Activated CD4-positive, alpha-beta T cell treated with anti-CD3 and anti-CD28 coated beads, Interleukin-2, amount 50 U/mL, for 16 hours (primary cell): ENCODE measurements at places on chromosomes 4 and X.

- DNase-seq: no peak
These were observed 249.9 kb upstream of the MAB21L2 start for GRCh38 chr4:150332086-150332485.

DNA sequence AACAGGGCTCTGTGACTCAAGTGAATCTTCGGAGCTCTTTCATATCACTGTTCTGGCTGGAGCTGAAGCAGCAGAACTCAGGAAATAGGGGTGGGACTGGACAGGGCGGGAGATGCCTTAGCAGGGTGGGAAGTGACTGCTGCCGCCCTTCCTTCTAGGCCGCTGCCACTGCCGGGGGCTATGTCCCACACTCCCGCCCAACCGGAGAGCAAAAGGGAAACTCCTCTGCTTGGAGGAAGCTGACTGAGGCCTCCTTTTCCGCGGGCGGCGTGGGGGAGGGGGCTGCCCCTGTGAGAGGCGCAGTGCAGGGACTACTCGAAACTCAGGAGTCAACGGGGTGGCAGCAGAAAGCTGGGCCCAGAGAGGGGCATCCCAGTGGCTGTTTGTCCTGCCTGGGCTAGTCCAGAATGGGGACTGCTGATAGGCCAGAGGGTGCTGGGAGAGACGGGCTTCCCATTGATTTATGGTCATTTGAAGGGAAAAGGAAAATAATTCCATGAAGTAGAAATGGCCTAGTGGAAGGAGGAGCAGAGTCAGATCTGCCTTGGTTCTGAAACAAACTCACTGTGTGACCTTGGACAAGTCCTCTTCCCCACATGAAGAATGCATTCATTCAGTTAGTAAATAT, 36.9 kb downstream of the STARD8 start:
- no peak for DNase-seq

GRCh38 chrX:119492463-119492862, 24.2 kb downstream of the SLC25A5 start:
- DNase-seq: no peak

DNA sequence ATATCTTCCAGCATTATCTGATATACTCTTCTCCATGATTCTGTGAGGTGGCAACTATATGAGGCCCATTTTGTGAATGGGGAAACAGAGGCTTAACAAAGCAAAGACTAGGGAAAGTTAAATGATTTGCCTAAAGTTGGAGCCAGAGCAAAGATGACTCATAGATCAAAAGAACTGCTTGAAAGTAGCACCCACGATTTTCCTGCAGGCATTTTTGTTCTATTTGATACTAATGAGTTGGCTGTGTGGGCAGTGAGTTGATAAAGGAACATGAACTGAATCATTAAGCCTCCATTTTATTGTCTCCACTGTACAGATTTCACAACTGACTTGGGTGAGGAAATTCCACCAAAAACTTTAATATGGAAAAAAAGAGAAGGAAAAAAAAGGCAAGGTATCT, 138.9 kb upstream of the IGFBP7 start:
- DNase-seq: no peak

- DNase-seq: no peak
These were observed 16.1 kb downstream of the TMEM175 start for GRCh38 chr4:948101-948935.

- no peak for DNase-seq
These were observed 138.9 kb downstream of the SMIM20 start for GRCh38 chr4:26052663-26053541.

GRCh38 chrX:41067721-41068120, 17.5 kb upstream of the USP9X start:
- no peak for DNase-seq

GRCh38 chr4:73732759-73733431, 7.5 kb upstream of the CXCL8 start:
- DNase-seq: no peak

DNA sequence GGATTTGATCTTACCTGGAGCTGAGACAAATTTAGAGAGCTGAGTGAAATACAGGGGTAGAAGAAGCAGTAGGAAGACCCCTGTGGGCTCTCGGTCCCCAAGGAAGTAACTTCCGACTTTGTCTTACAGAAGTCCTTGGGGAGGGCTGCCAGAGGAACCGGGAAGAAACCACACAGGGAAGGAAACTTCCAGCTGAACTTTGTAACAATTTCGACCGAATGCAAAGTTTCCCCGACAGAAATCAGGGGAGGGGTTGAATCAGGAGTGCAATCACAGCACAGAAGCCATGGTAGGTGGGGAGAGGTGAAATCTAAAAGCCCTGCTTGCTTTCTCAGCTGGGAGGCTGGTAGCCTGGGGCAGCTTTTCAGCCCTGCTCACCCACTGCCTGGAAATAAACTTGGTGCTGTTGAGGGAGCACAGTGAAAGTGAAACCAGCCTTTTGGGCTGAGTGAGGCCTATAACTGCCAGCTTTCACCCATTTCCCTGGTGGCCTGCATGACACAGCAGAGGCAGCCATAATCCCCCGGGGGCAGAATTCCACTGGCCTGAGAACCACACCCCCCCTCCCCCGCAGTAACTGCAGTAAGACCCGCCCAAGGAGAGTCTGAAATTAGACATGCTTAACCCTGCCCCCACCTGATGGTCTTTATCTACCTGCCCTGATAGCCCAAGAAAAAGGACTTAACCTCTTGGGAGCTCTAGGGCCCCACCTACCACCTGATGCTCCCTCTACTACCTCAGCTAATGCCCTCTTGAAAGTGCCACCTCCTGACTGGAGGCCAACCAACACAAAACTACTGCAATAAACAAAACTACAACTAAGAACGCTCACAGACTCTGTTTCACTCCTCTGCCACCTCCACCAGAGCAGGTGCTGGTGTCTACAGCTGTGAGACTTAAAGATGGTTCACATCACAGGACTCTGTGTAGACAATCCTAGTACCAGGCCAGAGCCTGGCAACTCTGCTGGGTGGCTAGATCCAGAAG, 248.2 kb downstream of the PARM1 start:
- peak; percentile 16 for DNase-seq

GRCh38 chr4:86918539-86919072, 16.2 kb upstream of the AFF1 start:
- no peak for DNase-seq

- no peak for DNase-seq
These were observed 29.4 kb downstream of the CTBP1 start for GRCh38 chr4:1219566-1219950.

DNA sequence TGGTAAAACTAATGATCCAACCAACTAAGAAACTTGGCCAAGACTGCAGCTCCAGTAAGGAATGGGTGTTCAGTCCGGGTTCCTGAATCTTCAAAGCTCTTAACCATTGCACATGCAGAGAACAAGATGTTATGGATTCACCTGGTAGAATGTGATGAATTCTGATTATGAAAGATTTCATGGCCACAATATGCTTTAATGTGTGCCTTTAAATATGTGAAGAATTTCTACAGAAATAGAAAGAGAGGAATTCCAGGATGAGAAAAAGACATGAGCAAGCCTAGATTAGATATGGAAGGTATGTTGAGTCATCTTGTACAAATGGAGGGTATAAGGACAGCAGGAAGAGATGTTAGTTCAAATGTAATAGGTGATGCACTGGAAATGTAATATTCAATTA, 472.2 kb upstream of the TENM3 start:
- no peak for DNase-seq

DNA sequence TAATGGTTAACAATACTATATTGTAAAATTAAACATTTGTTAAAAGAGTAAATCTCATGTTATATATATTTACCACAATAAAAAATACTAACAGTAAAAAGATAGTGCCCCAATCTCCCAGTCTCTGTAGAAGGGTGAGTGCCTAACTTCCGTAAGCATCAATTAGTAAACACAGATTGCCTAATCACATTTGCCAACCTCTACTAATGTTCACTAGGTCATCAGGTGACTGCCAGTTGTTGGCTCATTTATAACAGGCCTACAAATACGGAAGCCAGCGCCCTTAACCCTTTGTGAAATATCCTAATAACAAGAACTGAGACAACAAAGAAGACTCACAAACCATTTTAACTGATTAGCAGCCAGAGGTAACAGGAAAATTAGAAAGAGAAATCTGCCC, 345.1 kb downstream of the INPP4B start:
- no peak for DNase-seq

- no peak for DNase-seq
These were observed 89.8 kb downstream of the EMCN start for GRCh38 chr4:100428051-100428450.
